ENCODE measurements at places on chromosomes 3 and 15.

- DNase-seq = no peak
These were observed 66.5 kb upstream of the PLXND1 start for GRCh38 chr3:129673012-129673411.

DNA sequence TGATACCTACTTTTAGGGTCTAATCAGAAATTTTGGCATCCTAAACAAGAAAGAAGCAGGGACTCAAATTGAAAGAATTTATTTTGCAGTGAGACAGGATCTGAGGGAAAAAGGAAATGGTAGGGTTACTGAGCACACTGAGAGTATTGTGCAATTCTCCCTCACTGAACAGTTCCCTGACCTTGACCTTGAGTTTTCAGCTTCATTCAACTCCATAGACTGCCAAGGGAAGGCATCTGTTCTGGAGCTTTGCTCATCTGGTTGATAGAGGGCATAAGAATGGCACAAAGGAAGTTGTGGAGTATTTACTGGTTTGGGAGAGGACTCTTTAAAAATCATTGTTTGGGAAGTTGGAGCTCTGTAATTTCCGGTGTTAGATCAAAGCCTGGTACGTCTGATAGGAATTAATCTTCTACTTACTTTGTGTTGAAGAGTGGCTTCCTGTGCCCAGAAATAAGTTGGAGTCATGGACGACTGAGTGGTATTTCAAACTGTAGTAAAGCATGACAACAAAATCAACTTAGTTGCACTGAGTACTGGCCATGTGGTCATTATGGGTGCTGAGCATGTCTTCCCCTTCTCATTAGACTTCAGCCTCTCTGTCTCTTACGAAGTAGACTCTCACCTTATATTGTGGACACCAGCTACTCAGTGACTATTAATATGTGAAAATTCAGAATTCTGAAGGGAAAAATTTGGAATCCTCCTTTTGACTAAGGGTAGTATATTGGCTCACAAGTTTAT is 40.8 kb downstream of the CLDN1 start:
- no peak for DNase-seq

DNA sequence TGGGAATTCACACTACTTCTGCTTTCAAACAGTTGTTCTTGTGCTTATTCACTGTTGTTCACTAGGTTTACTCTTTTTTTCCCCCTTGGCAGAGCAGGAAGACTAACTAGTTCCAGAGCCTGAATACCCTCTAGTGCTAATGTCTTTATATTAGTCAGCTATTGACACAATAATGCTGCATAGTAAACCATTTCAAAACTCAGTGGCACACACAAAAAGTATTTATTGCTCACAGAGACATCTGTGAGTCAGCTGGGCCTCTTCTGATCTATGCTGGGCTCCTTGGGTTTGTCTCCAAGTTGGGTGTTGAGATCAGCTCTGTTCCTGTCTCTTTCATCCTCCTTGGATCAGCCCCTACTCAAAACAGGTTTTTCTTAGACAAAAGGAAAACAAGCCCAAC is 51.1 kb downstream of the RSRC1 start:
- peak; percentile 70 for DNase-seq

DNA sequence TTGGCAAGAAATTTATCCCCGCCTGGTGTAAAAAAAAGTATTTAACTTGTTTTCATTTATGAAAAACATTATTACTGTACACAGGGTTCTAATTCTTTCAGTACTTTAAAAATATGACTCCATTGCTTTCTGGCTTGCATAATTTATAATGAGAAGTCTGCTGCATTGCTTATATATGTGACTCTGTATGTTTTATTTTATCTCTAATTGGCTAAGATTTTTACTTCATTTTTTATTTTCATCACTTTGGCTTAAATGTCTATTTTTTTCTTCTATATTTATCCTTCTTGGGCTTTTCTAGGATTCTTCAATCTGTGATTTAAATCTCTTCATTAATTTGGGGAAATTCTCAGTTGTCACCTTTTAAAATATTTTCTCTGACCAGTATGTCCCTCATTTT is 636.6 kb upstream of the NR2F2 start:
- no peak for DNase-seq

DNA sequence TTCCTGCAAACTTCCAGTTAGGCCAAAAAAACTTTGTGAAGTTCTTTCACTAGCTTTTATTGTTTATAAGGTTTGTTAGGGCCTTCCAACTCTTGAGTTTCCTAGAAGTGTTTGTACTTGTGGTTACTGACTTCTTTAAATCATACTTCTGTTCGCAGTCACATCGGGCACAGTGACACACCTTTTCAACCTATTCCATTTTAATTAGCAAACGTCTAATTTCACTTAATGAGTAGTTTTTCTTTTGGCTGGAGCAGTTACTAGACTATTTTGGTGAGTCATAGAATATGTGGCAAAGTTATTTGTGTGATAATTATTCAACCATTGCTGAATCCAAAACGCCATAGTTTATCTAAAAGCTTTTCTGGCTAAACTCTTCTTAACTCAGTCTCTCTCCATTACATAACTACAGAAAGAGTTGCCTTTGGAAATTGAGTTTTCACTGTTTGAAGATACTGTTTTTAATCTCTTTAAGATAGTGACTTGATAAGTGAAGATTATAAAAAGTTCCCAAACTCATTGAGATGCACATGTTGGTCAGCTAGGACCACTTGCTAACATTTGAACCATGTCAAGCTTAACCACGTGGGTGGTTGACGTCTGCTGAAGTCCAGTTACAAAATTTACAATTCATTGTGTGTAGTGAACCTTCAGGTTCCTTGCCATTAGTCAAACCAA is 21.5 kb downstream of the CNOT10 start:
- peak; percentile 45 for DNase-seq

DNA sequence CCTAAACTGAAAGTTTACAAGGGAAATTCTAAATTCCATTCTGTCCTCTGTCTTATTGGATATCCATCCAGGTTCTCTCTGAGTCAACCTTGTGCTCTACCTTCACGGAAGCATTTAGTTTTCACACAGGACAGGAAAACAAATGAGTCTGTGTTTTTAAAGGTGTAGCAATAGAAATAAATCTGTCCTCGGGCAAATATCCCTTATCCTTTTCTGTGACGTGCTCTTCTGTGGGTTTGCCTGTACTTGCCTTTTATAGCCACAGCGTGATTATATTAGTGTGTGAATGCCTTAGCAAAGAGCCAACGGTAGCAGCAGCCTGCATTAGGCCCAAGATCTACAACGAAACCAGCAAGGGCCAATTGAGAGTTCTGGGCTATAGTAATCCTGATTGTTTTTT is 127.2 kb upstream of the PLSCR5 start:
- DNase-seq = no peak

GRCh38 chr3:148329481-148330235 is 368.0 kb upstream of the AGTR1 start:
- peak; percentile 81 for DNase-seq

DNA sequence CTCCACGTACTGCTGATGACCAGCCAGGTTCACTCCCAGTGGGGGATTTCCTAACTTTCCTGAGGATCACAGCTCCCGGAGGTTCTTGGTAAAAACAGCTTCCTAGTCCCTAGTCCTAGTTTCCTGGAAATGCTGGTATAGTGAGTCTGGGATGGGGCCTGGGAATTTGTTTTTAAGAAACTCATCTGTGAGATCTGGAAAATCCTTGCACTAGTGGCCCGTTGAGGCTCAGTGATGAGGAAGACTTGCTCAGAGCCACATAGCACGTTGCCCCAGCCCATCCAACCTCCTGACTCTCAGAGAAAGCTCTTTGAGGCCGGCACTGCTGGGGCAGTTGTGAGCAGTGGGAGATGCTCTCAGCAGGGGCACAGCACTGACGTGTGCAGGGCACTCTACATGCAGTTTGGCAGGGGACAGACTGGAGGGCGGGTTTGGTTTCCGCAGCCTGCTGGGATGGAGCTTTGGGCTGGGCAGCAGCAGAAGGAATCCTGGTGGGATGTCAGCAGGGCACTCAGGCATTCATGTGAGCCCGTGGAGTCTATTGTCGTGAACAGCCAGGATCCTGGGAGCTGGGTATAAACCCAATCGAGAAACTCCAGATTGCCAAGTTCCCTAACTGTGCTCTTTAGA is 31.6 kb downstream of the SAXO2 start:
- DNase-seq = no peak

- DNase-seq = peak; percentile 49
These were observed 281.2 kb upstream of the DPH6 start for GRCh38 chr15:35827141-35827540.

- peak; percentile 84 for DNase-seq
These were observed 8.8 kb downstream of the TMEM40 start for GRCh38 chr3:12750223-12750622.

DNA sequence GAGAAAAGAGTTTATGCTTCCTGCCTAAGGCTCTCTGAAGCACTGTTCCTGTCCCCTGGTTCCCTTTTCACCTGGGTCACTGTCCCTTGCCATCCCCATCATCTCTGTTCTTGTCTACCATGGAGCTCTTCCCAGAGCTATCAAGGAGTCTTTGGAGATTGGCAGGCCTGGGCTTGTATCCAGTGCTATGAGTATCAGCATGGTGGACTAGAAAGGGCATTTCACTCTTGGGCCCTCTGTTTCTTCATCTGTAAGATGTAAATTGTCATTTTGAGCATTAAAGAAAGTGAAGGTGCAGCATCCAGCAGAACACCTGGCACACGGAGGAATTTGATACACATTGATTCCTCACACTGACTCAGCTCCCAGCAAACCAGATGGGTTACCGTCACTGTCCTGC is 388.2 kb downstream of the CACNA2D3 start:
- no peak for DNase-seq

- DNase-seq = no peak
These were observed 237.1 kb upstream of the GOLGA6L4 start for GRCh38 chr15:83998486-83998885.

GRCh38 chr3:165133188-165133899 is 55.0 kb upstream of the SI start:
- no peak for DNase-seq

- no peak for DNase-seq
These were observed 459.3 kb upstream of the SGO1 start for GRCh38 chr3:20645340-20645739.

DNA sequence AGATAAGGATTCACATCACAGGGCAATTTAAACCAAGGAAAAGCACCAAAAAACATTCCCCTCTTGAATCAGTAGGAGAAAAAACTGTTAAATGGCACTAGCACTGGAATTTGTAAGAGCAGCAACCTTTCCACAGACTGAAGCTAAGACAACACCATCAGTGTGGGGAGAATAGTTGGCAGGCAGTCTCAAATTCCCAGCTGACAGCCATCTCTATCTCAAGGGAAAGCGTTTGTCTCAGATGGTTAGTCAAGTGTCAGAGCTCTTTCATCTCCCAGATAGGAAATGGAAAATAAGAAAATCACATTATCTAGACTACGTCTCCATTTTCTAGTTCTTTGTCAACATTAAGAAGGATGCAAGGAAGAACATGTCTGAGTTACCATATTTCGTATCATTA is 228.7 kb downstream of the WDR72 start:
- no peak for DNase-seq

GRCh38 chr3:116005404-116005803 is 382.1 kb downstream of the GAP43 start:
- peak; percentile 99 for DNase-seq

DNA sequence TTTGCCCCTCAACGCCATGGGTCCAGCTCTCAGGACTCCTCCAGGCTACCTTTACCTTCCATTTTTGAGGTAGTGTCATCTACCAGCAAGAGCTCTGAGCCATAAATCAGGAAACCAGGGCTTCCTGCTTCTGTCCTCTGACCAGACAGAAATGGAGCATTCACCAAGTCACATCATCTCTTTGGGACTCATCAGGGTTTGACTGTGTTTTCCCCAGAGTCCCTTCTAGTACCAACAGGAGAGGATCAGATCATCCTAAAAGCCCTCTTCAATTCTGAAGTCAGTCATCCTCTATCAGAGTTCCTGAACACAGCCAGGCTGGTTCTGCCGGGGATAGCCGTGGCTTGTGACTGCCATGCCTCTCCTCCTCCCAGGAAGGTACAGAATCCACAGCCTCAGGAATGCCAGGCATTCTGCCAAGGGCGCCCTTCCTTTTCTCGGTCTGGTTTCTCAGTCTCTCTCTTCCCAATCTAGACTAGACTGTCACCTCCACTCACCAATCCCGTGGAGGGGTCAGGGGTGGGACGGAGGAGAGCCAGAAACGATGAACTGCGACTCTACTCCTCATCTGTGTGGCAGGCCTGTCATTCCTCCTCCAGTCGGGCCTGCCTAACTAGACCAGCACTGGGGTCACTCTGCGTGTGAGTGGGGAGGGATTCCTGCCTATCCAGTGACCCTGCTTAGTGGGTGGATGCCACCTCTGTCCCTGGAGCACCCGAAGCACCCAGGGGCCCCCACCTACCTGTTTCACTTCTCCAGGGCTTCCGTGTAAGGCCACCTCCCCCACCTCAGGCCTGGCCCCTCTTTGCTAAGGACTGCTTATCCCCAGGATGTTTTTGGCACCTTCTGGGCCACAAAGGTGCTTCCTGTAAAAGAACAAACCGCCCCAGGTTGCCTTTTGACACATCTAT is 30.9 kb downstream of the CCNL1 start:
- DNase-seq = peak; percentile 75

DNA sequence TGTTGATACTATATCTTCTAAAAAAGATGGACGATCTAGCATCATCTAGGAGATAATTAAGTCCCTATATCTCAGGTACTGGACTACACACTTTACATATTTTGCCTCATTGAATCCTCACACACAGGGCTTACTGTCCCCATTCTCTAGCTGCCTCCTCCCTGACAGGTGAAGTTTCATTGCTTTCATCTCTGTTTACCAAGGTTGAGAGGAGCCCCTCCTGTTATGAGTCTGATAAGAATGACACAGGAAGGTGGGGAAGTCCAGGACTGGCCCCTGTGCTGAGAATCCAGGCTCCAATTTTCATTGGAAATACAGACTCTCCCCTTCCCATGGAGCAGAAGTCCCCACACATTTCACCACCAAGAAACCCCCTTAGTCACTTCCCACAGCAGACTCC is 105.2 kb downstream of the XXYLT1 start:
- no peak for DNase-seq

DNA sequence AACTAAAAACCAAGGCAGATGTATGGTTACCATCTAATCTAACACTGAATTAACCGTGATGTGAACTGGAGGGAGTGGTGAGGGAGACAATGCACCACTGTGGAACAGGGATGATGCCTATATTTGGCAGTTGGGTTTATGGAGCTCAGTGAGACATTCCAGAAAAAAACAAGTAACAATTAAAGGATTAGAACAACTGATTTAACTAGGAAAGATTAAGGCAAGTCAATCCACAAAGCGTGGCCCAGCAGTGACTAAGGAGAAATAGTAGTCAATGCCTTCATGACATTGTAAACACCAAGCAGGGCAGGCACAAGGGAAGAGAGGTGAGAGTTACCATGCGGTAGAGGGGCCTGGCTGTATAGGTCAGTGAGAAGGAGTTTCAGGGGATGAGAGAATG is 38.1 kb downstream of the CHAC1 start:
- DNase-seq = no peak

- DNase-seq = peak; percentile 11
These were observed 700 bp upstream of the BLM start for GRCh38 chr15:90716317-90716975.

GRCh38 chr15:74387621-74388362 is 20.3 kb upstream of the CYP11A1 start:
- no peak for DNase-seq

DNA sequence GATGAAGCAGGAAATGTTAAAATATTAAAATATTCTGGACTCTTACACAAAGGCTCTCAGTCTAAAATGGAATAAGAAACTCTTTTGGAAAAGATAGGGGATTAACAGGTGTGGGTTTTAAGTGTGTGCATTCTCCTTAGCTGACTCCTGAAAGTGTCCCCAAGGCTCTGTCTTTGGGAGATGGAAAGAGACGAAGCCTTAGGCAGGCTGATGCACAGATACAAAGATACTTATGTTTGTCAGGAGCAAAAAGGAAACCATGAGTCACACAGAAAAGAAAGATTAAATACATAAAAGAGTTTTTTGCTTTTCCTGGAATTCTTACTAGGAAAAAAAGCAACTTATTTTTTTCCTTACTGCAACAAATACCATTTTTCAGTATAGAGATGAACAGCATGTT is 23.8 kb upstream of the ABI3BP start:
- peak; percentile 20 for DNase-seq
